ENCODE measurements at places on chromosomes 11 and 22. TPM values are rescaled to one million over a fixed set of nuclear protein-coding genes. Genes with fewer than 3 reads are reported as not detected.
A peak's percentile ranks its signal among the peaks of the same experiment; 100 is the strongest.

DNA sequence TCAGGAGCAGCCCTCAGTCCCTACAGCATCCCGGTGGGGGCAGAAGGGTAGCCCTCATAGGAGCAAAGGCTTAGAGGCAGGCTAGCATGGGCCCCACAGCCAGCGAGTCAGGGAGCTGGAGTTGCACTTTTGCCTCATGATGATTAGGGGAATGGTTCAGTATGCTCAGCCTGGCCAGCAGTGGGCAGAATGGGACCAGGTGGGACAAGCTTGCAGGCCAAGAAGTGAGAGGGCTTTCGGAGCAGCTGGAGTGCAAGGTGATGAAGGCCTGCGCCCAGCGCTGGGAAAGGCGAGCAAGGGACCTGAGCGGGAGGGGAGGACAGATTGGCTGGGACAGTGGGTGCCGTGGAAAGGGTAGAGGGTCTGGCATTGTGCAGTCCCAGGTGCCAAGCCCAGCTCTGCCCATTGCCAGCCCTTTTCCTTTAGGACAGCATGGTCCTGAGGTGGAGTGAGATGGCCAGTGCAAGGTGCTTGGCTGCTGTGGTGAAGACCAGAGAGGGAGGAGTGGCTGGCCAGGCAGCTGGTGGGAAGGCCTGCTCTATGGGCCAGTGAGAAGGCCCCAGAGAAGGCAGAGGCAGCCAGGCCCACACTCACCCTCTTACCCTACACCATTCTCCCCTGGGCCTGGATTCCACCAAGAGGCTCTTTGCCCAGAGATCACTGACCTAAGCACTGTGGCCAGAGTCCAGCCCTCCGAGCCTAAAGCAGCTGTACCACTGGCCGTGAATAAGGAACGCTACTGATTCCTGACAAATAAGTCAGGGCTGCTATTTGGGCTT is 47.9 kb upstream of the SUSD2 start:
- H3K36me3 ChIP-seq, result peaks cover 38% of the 10 kb centered on the region
- H3K4me1 ChIP-seq, result peaks cover 28% of the 10 kb centered on the region
- DNase-seq, result peak; percentile 43
- peak overlapping the region; percentile 5 for H3K27ac ChIP-seq
- no peak overlapping the region for H3K4me3 ChIP-seq

DNA sequence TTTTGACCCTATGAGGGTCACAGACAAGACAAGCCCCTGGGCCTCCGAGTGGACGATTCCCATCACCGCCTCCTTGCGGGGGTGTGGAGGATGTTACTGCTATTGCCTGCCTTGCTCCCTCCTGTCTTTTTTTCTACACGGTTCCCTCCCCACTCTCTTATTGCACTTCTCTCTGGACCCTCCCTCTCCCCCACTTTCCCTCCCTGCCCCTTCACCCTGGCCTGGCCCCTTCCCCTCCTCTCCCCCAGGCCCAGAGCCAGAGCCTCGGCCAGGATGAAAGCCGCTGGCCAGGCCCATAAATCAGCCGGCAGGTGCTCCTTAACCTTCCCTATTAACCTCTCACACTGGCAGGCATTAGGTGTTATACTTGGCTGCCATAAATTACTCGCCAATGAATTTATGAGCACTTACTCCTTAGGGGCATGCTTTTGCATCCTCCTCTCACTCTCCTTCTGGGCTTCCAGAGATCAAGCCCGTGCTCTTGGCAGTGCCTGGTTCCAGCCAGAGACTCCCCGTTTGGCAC is 18.3 kb upstream of the ALX4 start:
- no peak for DNase-seq
- peaks cover 49% of the 10 kb centered on the region for H3K27me3 ChIP-seq

DNA sequence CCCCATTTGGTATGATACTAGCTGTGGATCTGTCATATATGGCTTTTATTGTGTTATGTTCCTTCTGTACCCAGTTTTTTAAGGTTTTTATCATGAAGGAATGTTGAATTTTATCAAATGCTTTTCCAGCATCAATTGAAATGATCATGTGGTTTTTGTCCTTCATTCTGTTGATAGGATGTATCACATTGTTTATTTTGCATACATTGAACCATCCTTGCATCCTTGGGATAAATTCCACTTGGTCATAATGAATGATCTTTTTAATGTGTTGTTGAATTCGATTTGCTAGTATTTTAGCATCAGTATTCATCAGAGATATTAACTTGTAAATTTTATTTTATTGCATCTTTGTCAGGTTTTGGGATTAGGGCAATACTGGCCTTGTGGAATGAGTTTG is 31.1 kb downstream of the TAF1D start:
- no peaks in the 10 kb centered on the region for H3K27me3 ChIP-seq
- no peak overlapping the region for H3K27ac ChIP-seq
- peaks cover 3% of the 10 kb centered on the region for H3K4me1 ChIP-seq
- no peak for DNase-seq
- H3K4me3 ChIP-seq, result no peak overlapping the region

The FXYD2 gene
- 1.1 TPM for total RNA-seq

The IGLL1 gene
- total RNA-seq, result not detected

The FLRT1 gene
- 0.25 TPM for total RNA-seq

DNA sequence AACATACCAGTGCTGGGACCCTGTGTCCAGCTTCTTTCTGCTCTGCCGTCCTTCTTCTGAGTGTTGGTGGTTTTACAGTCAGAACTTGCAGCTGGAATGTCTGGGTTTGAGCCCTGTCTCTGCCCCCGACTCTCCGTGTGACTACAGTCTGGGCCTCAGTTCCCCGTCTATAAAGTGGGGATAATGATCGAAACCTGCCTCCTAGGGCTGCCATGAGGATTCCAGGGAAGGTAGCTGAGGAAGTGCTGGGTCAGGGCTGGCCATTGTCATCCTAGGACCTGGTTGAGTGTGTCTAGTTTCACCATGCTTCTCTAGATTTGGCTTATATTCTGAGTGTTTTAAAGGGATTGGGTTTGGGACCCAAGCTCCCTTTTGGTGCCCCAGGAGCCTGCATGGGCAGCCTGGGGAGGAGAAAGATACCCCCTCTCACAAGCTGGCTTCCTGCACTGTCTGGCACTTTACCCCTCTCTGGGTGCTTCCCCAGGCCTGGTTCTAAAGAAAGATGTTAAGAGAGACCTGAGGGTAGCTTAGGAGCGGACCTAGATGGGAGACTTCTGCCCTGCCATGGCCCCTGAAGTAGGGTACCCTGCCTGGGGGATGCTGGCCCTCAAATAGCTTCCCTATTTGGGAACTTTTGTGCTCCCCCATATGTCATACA is 49.9 kb downstream of the TSPAN18 start:
- DNase-seq, result no peak
- no peak overlapping the region for H3K4me3 ChIP-seq
- H3K4me1 ChIP-seq, result peaks cover 5% of the 10 kb centered on the region
- no peaks in the 10 kb centered on the region for H3K27me3 ChIP-seq
- no peaks in the 10 kb centered on the region for H3K36me3 ChIP-seq

The CARNS1 gene
- total RNA-seq, result 1.6 TPM

The PTS gene
- total RNA-seq, result 17.4 TPM

GRCh38 chr22:29305836-29306174 is 645 bp upstream of the GAS2L1 start:
- H3K4me3 ChIP-seq, result peak overlapping the region; percentile 63
- no peak overlapping the region for H3K27ac ChIP-seq
- peaks cover 17% of the 10 kb centered on the region for H3K27me3 ChIP-seq
- DNase-seq, result no peak

DNA sequence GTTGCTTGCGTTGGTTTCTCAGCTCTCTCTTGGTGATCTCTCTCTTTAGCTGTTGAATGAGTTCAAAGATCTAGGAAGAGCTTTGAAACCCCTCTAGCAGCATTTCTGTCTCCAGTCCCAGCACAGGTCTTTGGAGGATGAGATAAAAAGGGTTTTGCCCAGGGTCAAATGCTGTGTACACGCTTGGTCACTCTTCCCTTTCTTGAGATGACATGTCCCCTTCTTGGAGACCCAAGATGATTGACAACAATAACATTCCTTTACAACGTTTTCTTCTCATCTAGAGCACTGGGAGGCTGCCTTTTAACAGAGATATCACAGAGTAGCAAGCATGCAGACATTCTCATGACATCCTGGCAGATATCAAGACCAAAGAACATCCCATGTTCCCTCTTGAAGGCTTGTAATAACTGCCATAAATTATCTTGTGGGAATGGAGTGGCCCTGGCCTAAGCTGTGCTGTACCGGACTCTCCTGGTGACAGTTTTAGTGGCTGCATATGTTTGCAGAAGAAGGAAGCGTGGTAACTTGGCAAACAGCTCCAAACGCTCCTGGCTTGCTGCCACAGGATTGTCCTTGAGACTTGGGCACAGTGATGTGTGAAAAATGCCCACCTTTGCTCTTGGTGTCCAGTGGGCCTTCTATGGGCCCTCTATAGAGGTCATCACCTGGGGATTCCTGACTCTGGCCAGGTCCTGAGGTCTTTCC is 107.8 kb downstream of the PTPRJ start:
- no peaks in the 10 kb centered on the region for H3K27me3 ChIP-seq
- peaks cover 40% of the 10 kb centered on the region for H3K4me1 ChIP-seq
- DNase-seq, result no peak
- peaks cover 7% of the 10 kb centered on the region for H3K36me3 ChIP-seq
- no peak overlapping the region for H3K27ac ChIP-seq
- H3K4me3 ChIP-seq, result no peak overlapping the region

GRCh38 chr11:69530278-69531070 is 49.0 kb downstream of the LINC01488 start:
- no peak overlapping the region for H3K4me3 ChIP-seq
- H3K27me3 ChIP-seq, result peaks cover 25% of the 10 kb centered on the region
- H3K4me1 ChIP-seq, result no peaks in the 10 kb centered on the region
- no peak for DNase-seq
- H3K27ac ChIP-seq, result no peak overlapping the region

The ELF5 gene
- total RNA-seq, result not detected

DNA sequence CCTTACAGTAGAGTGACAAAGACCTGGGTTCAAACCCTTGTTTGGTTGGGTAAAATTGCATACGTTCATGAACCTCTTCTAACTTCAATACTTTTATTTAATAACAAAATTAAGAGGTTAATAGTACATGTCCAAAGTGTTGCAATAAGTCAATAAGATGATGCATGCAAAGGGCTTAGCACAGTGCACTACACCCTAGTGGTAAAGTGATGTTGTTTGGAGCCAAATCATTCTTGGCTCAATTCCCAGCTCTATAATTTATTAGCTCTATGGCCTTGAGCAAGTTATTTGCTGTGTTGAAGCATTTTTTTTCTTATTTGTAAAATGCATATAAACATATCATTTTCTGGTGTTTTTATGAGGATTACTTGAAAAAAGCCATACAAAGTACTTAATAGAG is 945.3 kb downstream of the LRRC4C start:
- no peak for DNase-seq
- no peak overlapping the region for H3K27ac ChIP-seq
- no peak overlapping the region for H3K4me3 ChIP-seq
- H3K4me1 ChIP-seq, result no peaks in the 10 kb centered on the region

- no peak for DNase-seq
- no peaks in the 10 kb centered on the region for H3K27me3 ChIP-seq
- H3K4me1 ChIP-seq, result peaks cover 35% of the 10 kb centered on the region
- H3K4me3 ChIP-seq, result no peak overlapping the region
These were observed 21.1 kb downstream of the RTN4R start for GRCh38 chr22:20247010-20247505.

The LRRC4C gene
- not detected for total RNA-seq

GRCh38 chr11:103703437-103703836 is 333.0 kb upstream of the DDI1 start:
- no peaks in the 10 kb centered on the region for H3K36me3 ChIP-seq
- H3K27me3 ChIP-seq, result no peaks in the 10 kb centered on the region
- H3K4me1 ChIP-seq, result no peaks in the 10 kb centered on the region
- H3K4me3 ChIP-seq, result no peak overlapping the region
- DNase-seq, result no peak

DNA sequence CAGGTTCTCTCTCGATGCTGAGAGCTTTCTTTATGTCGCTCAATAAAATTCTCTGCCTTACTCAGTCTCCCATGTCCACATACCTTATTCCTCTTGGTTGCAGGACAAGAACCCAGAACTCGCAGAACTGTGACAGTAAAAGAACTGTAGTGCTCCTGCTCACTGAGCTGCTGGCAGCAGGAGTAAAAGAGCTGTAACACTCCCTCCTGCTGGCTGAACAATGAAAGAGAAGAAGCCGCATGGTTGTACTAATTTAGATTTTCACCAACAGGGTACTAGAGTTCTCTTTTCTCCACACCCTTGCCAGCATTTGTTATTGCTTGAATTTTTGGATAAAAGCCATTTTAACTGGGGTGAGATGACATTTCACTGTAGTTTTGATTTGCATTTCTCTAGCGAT is 433.2 kb downstream of the GUCY1A2 start:
- H3K4me3 ChIP-seq, result no peak overlapping the region
- no peak for DNase-seq
- H3K36me3 ChIP-seq, result no peaks in the 10 kb centered on the region
- no peaks in the 10 kb centered on the region for H3K27me3 ChIP-seq
- no peak overlapping the region for H3K27ac ChIP-seq

DNA sequence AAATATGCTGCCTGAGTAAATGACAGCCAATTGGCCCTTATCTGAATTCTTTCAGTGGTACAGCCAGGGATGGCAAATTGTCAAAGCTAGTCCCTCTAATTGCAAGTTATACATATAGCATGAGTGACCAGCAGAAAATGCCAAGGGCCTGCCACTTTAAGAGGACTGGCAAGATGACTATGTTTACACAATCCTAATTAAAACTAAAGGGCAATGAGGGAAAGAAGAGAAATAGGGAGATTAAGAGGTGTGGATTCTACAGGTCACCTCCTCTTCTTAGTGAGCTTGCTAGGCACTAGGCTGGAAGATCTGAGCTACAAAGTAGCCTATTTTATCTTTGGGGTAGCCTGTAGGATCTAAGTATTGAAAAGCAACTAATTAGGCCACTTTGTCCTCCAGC is 13.5 kb downstream of the NUMA1 start:
- no peak for DNase-seq
- no peaks in the 10 kb centered on the region for H3K27me3 ChIP-seq
- H3K27ac ChIP-seq, result no peak overlapping the region

The OSM gene
- total RNA-seq, result 13.8 TPM

The FBXO3 gene
- 12.2 TPM for total RNA-seq

The PRR33 gene
- 0.09 TPM for total RNA-seq

Data from activated CD4-positive, alpha-beta T cell treated with anti-CD3 and anti-CD28 coated beads for 36 hours (primary cell).